ENCODE measurements at places on chromosomes 1 and 21.

DNA sequence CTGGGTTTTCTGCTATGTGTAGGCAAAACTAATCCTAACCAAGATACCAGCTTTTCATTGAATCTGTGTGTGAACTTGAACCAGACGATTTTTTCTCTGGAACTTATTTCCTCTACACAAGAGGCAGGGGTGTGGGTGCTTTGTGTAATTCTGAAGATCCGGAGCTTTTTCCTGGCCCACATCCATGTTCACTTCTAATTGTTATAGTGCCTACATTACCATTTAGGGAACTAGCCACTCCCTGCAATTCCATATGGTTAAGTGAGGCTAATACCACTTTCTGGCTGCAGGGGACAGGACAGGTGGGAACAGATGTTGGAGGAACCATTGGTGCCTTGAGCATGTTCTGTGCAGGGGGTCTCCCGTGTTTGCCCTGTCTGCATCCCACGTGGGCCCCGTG, 83.4 kb upstream of the FMN2 start:
- DNase-seq = no peak

- no peak for DNase-seq
These were observed 91.6 kb upstream of the COL6A1 start for GRCh38 chr21:45889961-45890360.

- DNase-seq = peak; percentile 2
These were observed 30.2 kb downstream of the TTC39A start for GRCh38 chr1:51299981-51300670.

DNA sequence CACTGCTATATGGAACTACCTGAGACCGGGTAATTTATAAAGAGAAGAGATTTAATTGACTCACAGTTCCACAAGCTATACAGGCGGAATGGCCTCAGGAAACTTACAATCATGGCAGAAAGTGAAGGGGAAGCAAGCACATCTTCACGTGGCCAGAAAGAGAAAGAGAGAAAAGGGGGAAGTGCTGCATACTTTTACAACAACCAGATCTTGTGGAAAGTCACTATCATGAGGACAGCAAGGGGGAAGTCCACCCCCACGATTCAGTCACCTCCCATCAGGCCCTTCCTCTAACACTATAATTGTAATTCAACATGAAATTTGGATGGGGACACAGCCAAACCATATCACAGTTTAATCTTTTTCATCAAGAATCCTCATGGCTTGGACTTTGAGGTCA, 339.2 kb upstream of the AJAP1 start:
- DNase-seq = no peak

DNA sequence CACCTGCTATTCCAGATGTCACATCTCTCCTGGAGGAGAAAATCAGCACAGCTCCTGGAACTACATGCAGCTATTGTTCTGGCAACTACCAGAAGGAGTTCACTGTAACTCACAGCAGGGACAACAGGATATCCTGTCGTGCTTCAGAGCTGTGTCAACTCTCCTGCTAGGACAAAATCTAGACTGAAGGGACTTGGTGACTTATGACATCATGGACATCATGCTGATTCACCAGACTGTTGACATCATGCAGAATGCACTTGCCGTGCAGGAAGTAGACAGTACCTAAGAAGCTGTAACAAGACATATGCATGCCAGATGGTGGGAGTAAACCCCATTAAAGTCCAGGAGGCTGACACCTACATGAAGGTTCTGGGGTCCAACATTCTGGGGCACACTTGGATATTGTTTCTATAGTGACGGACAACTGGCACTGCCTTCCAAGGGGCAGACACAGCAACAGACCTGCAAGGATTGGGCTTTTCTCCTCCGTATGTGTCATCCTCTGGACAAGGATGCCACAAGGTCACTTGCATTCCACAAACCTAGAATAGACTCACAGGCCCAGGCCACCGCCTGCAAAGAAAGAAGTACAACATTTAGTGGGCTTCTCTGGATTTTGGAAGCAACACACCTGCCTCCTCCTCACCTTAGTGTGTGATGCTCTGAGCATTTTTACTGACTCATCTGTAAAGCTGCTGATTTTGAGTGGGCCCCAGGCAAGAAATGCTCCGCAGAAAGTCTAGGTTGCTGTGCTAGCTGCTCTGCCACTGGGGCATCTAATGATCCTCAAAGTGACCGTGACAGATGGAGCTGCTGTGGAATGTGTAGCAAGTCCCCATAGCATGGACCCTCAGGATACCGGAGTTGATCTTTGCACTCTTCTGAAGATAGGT, 249.2 kb downstream of the MATN1 start:
- DNase-seq = no peak

- no peak for DNase-seq
These were observed 24.3 kb upstream of the ATF3 start for GRCh38 chr1:212584092-212584886.

DNA sequence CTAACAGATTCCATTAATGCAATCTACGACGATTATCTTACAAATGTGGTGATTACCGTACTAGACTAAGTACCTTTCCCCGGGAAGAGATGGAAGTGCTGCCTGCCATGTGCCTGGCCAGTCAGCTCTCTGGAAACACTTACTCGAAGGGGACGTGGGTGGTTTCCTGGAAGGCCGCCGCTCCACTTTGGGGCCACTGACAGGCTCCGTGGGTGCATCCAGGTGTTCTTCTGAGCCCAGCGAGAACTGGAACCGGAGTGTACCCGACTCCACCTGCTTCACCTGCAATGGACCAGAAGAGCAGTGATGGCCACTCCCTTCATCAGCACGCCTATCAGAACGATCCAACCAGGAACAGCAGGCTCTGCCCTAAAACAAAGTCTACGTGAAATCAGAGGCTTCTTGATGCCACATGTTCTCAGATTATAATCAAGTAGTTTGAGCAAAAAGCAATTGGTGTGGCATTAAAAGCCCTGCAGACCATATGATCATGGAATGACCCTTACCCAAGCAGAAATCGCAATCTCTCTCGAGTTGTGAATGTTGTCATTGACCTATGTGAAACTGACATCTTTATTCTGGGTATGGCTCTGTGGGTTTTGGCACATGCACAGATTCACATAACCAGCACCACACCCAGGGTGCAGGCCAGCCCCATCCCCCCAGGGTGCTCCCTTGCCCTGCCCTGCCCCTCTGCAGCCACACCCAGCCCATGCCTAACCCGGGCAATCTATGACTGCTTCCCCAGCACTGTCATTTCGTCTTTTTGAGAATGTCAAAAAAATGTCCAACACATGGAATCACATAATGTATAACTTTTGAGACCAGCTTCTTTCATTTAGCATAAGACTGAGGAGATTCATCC, 64.5 kb downstream of the NPHP4 start:
- no peak for DNase-seq

GRCh38 chr1:58718435-58718834, 18.6 kb upstream of the MYSM1 start:
- no peak for DNase-seq

DNA sequence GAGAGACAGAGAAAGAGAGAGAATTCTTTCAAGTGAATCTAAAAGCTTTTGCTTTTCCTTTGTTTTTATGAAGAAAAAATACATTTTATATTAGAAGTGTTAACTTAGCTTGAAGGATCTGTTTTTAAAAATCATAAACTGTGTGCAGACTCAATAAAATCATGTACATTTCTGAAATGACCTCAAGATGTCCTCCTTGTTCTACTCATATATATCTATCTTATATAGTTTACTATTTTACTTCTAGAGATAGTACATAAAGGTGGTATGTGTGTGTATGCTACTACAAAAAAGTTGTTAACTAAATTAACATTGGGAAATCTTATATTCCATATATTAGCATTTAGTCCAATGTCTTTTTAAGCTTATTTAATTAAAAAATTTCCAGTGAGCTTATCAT, 117.6 kb downstream of the PTPRC start:
- no peak for DNase-seq

- peak; percentile 87 for DNase-seq
These were observed 48.9 kb downstream of the INKA2 start for GRCh38 chr1:111690306-111690617.

DNA sequence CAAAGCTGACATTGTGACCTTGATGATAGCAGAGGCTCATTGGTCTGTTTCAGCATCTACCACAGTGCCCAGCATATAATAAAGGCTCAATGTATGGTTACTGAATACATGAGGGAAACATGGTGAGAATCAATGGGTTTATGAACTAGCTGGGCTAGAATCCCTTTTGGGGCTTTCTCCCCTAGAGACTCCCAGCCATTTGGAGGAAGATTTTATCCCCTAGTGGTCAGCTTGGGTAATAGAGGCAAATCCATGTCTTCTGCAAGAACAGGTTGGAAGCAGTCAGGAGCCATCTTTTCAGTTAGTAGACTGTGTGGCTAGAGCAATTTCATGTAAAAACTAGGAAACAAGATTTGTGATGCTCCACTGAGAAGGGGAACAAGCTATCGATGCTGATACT, 15.8 kb upstream of the REG4 start:
- no peak for DNase-seq

GRCh38 chr21:37149411-37149810, 76.4 kb downstream of the TTC3 start:
- DNase-seq = no peak

DNA sequence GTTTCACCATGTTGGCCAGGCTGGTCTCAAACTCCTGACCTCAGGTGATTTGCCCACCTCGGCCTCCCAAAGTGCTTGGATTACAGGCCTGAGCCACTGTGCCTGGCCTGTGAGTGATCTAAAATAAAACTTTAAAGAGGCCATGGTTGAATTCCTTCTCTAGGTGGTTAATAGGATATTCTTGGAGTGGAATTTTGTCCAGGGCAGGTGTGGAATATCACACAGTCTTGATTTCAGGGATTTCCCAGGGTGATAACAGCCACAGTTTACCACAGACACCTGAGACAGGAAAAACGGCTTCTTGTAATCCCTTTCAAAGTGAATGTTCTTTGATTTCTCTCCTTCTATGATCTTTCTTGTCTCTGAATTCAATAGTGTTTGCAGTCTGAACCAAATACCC, 32.1 kb upstream of the C1orf21 start:
- DNase-seq = no peak

DNA sequence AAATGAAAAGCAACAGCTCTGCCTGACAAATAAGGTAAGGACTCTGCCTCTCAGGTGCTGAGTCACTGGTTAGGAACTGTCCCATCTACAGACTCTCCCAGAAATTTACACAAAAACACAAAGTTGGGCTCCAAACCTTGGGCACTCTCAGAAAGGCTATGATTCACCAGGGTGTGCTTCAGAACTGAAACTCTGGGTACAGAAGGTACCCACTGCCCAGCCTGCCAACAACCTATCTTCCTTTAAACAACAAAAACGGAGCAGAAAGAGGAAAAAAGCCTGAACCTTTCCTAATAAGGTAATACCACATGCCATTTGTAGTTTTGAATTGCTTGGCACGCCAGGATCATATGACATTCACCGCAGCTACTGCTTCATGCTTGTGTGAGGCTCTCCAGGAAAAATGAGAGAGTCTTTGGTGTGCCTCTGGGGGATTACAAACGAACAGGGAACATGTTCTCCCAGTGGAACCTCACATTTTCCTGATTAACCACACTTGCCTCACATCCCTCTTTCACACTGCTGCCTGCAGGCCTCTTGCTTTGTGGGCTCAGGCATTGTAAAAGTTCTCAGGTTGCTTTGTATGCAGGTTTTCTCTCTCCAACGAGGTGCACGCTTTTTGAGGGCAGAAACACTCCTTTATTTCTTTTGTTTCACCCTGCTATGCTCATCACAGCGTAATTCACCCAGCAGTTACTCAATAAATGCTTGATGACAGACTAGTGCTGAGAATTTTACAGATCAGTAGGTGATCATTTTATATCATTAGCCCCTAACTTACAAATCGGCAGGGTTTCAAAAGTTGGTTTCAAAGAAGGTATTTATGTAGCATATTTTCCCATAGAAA, 65.1 kb downstream of the GADD45A start:
- peak; percentile 99 for DNase-seq

- DNase-seq = no peak
These were observed 2.2 kb downstream of the LYST start for GRCh38 chr1:235864469-235864868.

DNA sequence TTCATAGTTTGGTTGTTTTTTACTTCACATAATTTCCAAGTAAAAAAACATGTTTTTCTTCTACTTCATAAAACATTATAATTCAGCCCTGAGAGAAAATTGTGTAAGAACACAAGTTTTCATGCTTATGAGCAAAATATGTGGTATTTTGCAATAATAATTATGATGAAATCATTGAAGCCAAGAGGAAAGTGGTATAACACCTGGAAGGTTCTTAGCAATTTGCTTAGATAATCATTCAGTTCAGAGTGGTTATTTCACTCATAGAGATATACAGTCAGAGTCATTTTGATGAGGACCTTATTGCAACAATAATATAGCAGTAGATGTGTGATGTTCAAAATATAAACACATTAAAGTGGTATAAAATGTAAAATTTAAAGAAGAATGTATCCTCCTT, 94.5 kb downstream of the PLPPR4 start:
- no peak for DNase-seq

DNA sequence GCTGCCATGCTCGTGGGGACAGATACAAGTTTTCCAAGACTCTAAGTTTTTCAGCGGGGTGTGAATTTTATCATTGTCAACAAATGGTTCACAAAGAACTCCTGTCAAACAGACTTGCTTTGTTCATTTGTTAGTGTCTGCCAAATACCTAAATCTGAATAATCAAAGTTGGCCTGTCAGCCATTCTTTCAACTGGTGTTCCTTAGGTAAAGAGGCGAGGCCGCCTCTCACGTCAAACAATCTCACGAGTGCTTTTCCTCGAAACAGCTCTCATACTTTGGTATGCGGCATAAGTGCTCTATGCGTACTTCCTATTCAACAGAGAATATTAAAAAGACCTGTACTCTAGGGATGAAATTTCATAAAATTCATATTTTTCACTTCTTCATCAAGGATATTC, 51.4 kb upstream of the KANK4 start:
- no peak for DNase-seq

GRCh38 chr21:14452031-14452726, 69.2 kb upstream of the HSPA13 start:
- DNase-seq = no peak

DNA sequence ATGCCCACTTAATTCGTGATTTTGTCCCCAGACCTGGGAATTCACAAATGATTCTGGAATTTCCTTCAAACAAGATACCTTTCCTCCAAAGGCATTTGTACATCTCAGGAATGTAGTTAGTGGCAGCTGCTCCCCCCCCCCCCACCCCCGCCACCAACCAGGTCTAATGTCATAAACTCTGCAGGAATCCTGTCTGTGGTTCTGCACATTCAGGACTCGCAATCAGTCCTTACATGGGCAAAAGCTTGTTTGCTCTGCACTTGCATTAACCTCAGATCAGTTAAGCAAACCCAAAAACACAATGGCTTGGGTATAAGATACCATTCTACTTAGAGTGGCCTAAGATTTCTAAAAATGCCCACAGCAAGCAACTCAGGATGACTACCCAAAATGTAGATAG, 143.8 kb downstream of the TGFB2 start:
- peak; percentile 96 for DNase-seq

GRCh38 chr1:220631238-220631815, 58.8 kb upstream of the C1orf115 start:
- peak; percentile 35 for DNase-seq

GRCh38 chr1:179990847-179991246, 36.2 kb downstream of the CEP350 start:
- no peak for DNase-seq

- peak; percentile 53 for DNase-seq
These were observed 682.4 kb upstream of the ADAMTS5 start for GRCh38 chr21:27649323-27649722.
